Dorsolateral prefrontal cortex (tissue), 122 donors: ENCODE measurements at places on chromosomes 4 and X.

DNA sequence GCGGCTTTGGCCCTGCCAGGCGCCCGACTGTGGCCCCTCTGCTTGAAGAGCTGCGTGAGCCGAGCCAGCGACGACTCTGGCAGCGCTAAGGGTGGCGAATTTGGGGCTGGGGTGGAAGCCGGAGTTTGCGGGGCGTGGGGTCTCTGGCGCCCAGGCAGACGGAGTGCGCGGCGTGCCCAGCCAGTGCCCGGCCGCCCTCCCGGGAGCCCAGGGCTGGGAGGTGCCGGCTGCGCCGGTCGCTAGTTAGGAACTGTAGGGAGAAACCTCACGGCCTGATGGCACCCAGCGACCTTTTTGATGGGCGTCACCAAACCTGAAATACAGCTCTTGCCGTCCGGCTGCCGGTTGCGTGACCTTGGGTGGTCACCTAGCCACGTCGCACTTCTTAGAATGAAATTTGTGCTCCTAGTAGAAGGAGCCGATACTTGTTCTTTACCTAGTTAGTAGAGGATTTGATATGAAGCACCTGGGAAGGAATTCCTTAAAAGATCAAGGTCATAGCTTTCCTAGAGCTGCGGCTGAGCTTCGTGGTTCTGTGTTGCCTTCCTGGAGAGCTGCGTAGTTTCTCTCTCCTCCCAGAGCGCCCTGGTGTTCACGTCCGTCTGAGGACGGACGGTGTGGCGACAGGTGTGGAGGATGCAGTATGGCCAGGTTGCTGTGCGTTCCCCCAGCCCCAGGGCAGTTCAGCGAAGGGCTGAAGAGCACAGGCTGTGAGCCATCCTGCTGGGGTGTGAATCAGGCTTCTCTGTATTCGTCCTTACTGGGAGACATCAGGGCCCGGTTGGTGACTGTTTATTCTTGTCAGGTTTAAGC lies 680 bp downstream of the MAEA start:
- no peak for DNase-seq

GRCh38 chr4:40916880-40917279 lies 167.1 kb downstream of the NSUN7 start:
- DNase-seq = no peak

- DNase-seq = no peak
These were observed 841.0 kb downstream of the STIM2 start for GRCh38 chr4:27701606-27702005.

DNA sequence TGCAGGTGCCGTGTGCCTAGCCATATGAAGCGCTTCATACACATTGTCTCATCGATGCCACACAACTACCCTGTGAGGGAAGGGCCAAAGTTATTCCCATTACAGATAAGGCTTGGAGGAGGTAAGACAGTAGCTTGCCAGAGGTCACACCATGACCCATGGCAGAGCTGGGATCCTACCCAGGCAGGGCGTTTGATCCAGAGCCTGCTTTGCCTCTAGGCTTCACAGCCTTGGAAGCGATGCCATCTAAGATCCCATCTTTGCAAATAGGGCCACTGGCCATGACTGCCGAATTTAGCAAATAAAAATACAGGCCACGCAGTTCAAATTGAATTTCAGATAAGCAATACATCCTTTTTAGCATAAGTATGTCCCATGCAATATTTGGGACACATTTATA lies 358.2 kb downstream of the BCOR start:
- no peak for DNase-seq

DNA sequence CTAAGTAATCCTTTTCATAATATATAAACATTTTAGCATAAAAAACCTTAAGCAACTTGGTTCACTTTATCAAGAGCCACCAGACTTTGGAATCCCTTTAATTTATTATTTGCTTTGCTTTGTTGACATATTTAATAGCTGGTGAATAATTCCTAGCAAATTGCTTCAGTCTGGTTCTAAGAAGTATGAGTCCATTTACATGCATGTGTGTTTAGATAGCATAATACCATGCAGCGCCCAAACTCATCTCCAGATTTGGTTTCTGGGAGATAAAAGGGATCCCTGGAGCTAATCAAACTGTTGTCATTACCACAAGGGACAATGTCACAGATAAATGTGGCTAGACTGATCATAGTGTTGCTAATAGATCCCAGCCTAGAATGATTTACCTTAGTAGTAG lies 111.8 kb downstream of the TMEM144 start:
- no peak for DNase-seq

DNA sequence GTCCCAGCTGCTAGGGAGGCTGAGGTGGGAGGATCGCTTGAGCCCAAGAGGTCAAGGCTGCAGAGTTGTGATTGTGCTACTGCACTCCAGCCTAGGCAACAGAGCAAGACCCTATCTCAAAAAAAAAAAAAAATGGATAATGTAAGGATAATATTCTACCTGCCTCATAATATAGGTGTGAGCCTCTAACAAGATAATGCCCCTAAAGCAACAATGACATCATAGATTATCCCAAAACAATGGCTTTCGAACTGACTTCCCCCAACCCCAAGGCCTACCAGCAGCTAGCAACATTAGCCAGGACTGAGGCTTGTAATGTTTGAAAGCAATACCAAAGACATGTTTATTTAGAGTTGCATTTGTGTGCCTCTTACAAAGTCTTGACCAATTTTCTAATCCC lies 33.9 kb upstream of the ATP6AP2 start:
- DNase-seq = no peak

DNA sequence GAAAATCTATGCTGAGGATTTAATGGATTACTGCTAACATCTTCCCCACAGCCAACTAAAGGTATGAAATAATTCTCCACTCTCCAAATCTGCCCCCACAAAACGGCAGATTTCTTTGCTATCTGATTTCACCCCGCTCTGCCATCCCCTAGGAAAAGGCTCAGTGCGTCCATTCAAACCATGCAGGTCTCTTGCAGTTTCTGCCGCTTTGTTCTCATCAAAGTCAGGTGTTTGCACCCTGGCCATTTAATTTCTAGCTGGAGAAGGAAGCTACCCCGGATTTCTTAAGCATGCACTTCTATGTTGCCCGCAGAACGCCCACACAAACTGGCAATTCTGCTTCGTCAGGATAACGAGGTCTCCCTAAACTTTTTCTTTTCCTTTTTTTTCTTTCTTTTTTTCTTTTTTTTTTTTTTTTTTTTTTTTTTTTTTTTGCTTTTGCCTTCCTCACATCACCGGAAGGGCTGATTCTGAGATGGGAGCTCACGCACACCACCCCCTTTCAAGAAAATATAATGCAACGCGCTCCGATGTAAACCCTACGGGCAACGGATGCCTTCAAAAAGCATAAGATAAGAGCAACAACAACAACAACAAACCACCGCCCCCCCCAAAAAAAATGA lies 3.3 kb downstream of the NLGN4X start:
- DNase-seq = no peak

DNA sequence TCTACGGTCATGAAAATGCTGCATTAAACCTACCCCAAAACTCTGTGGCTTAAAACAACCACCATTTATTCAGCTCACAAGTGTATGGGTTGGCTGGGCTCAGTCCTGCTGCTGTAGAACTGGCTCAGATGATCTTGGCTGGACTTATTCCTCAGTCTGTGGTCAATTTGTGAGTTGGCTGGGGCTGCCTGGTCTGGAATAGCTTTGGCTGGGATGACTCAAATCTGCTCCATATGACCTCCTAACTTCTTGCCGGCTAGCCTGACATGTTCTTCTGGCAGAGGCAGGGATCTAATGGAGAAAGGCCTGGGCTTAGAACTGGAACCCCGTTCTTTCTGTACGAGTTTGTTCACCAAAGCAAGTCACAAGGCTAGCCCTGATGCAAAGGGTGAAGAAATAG lies 71.7 kb downstream of the CFAP299 start:
- no peak for DNase-seq

DNA sequence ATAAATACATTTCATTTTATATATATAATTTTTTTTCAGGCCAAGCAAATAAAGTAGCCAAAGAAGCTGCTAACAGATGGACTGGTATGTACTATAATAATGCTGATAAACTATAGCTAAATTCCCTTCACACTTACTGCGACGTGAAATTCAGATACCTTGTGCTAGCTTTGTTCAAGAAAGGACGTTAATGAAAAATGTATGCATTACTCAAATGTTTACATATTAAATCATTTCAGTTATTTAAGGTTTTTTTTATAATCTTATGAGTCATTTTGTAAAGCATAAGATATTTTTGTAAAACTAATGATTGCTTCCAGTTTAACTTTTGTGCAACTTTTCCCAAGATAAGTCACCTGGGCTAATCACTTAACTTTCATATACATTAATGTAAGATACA lies 57.2 kb upstream of the TMEM131L start:
- no peak for DNase-seq

DNA sequence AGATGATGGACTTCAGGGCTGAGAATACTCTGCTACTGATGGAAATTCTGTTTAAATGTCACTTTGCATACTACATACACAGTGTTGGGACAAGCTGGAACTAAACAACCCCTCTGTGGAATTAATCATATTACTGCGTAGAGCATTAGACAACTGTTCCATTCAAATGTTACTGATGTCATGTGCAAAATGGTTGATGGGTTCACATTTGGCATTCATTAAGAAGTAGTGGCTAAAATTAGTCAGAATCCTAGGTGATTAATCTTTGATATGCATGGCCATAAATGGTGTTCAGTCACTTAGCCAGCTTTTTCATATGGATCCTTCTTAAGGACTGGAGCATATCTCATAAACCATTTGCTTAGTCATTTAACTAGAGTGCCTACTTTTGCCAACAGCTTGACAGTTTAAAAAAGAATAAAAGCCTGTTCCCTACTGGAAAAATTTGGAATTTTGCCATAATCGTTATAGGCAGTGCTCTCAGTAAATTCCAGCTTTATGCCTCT lies 105.2 kb downstream of the RNF150 start:
- no peak for DNase-seq

DNA sequence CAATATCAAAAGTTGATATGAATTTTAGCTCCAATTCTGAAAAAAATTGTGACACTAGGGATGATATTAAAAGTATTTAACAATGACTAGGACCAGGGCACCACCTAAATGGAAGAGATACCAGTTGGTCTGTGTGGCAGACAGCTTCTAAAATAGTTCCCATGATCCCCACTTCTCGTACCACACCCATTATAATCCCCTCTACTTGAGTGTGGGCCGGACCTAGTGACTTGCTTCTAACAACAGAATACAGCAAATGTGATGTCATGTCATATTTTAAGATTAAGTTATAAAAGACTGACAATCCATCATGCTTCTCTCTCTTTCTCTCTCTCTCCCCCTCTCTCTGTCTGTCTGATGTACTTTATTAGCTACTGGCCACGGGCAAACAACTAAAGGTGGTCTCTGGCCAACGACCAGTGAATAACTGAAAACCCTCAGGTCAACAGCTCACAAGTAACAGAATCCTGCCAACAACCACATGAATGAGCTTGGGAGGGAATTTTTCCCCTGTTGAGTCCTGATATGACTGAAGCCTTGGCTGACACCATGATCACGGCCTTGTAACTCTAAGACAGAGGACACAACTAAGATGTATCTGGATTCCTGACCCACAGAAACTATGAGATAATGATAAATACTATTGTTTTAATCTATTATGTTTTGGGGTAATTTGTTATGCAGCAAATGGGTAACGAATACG lies 34.4 kb downstream of the FAM13A start:
- no peak for DNase-seq

DNA sequence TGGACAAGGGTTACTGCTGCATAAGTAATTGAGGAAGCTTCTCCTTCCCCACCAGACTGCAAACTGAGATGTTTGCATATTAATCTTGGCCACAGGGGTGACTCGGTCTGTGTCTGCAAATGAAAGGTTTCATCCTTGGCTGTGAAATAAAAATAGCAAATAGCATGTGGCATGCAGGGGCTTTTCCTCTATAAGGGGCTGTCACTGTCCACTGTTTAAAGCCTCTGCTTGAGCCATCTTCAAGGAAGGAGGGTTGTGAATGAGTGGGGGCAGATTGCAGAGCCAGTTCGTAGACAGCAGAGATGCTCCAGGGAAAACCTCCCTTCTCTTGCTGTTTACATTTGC lies 33.3 kb downstream of the TMSB4X start:
- no peak for DNase-seq

GRCh38 chr4:186695392-186695791 lies 28.3 kb downstream of the FAT1 start:
- DNase-seq = no peak

GRCh38 chr4:138406876-138407275 lies 164.7 kb upstream of the SLC7A11 start:
- no peak for DNase-seq

- no peak for DNase-seq
These were observed 204.9 kb downstream of the AASDH start for GRCh38 chr4:56182356-56182755.

DNA sequence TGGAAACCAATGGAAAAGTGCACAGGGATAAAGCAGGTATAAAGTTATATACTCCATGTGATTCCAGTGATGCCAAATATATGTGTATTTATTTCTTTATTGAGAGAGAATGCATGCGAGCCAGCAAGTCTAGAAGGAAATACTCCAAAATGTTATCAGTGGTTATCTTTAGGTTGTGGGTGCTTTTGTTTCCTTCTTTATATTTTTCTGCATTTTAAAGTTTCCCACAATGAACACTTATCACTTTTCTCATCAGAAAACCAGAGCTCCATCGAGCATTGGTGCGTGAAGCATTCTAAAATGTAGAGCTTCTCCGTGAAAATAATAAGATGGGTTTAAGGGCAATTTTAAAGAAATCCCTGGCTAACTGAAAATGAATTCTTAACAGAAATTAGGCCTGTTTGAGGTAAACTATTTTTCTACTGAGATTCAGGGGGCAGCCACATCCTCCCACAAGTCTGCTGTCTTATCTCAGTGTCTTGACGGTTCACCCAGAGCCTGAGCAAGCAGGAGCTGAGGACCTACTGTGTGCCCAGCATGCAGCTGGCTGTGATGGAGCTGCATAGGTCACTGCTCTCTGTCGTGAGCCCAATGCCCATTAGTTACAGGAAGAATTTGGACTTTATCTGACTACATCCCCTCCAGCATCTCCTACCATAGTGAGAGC lies 18.7 kb upstream of the CD40LG start:
- no peak for DNase-seq

- no peak for DNase-seq
These were observed 34.5 kb downstream of the GALNTL6 start for GRCh38 chr4:171847751-171848150.

DNA sequence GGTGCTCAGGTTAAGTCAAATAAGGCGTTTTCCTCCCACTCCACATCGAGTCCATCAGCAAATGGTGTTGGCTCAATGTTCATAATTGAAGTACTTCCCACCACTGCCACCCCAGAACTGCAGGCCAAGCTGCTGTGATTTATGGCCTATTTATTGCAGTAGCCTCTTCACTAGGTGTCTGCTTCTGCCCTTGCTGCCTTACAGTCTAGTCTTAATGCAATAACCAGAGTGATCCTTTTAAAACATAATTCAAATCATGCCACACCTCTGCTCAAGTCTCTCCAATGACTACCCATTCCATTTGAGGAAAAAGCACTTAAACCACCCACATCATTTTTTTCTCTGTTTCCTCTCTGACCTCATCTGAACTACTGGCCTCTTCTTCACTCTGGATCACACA lies 220.3 kb downstream of the KCNIP4 start:
- no peak for DNase-seq

- no peak for DNase-seq
These were observed 47.7 kb upstream of the UGDH start for GRCh38 chr4:39574946-39575345.

- no peak for DNase-seq
These were observed 16.5 kb upstream of the SMIM14 start for GRCh38 chr4:39655211-39655610.
